ENCODE measurements at places on chromosomes 6 and 20. TPM values are rescaled to one million over a fixed set of nuclear protein-coding genes. Genes with fewer than 3 reads are reported as not detected.

SNTA1 gene
- 3.2 TPM for total RNA-seq

GRCh38 chr6:108242721-108243120 lies 18.1 kb downstream of the SNX3 start:
- no peak for DNase-seq

DNA sequence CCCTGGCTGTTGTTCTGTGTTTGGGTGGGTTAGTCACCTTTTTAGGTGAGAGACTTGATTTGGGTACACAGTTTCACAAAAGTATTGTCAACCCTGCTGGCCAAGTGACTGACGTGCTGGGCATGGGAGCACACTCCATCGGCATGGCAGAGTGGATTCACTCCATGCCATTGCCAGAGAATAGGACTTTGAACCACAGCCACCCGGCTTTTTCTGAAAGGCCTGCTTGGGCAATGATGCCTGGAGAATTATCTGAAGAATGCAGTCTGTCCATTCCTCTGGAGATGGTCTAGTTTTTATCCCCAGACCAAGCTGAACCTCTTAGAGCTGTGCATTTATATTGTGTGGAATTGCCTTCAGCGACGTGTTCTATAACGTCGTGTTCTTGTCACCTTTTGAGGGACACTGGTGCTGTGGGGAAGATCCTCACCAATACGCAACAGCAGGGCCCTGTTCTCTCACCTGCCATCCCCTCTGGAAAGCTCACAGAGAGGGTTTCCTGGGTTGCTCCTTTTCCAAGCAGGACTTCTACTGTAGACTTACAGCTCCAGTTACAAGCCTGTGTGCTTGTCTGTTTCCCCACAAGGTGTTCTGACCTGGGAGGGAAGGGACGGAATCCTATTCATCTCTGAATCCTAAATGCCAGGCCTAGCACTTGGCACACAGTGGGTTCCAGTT lies 183.4 kb upstream of the AKAP12 start:
- DNase-seq, result no peak

DNA sequence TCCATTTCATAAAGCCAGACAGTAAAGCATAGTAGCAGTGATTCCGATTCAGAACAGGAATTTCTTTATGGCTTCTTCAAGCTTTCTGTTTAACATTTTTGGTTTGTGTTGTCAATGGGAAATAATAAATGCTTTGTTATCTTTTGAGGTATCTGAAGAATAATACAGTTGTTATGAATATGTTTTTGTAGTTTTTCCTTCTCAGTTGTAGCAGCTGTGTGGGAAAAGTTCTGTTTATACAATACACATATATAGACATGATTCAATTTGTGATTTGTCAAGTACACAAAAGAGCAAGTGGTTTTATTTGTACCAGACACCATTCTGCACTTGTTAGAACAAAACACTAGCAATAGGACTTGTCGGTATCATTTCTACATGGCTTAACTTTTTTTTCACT lies 96.6 kb downstream of the CDYL start:
- no peak for DNase-seq
